ENCODE measurements at places on chromosomes 7 and 10. TPM values are rescaled to one million over a fixed set of nuclear protein-coding genes. Genes with fewer than 3 reads are reported as not detected.

- DNase-seq, result no peak
These were observed 2.4 kb upstream of the FGF8 start for GRCh38 chr10:101778151-101778780.

- no peak for DNase-seq
These were observed 236.9 kb upstream of the TMEM229A start for GRCh38 chr7:124269774-124270173.

GRCh38 chr7:67392596-67393438 lies 396.2 kb downstream of the TYW1 start:
- no peak for DNase-seq

GRCh38 chr10:77939561-77940001 lies 13.0 kb upstream of the DLG5 start:
- no peak for DNase-seq

- no peak for DNase-seq
These were observed 2.9 kb downstream of the CAV2 start for GRCh38 chr7:116502201-116503096.

GRCh38 chr7:1818575-1819258 lies 148.6 kb downstream of the ELFN1 start:
- no peak for DNase-seq

GRCh38 chr7:75658369-75658768 lies 80.4 kb downstream of the HIP1 start:
- DNase-seq, result no peak

- DNase-seq, result no peak
These were observed 217.1 kb downstream of the ELMO1 start for GRCh38 chr7:37231613-37232012.

OPALIN gene
- 0.83 TPM for polyA plus RNA-seq

MORN4 gene
- 45.7 TPM for polyA plus RNA-seq
